ENCODE measurements at places on chromosomes 11 and 22.

- DNase-seq, result no peak
Observed at GRCh38 chr22:44442851-44443595, 55.0 kb downstream of the RTL6 start.

DNA sequence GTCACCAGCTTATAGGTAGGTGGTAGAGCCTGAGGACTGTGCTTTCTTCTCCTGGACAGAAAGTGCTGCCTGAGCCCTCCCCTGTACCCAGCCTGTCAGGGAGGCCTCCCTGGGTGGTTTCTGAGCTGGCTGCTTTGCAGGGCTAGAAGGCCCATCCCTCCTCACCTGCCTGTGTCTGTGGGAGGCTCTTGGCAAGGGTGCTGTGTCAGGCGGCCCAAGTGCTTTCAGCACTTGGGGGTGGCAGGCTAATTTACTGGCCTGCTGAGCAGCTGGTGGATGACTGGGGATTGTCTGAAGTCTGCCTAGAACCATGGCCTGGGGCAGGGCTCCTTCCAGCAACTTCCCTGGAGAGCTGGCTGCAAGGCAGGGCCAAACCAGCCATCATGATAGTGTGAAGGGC lies 139.0 kb upstream of the NAV2 start:
- no peak for DNase-seq

DNA sequence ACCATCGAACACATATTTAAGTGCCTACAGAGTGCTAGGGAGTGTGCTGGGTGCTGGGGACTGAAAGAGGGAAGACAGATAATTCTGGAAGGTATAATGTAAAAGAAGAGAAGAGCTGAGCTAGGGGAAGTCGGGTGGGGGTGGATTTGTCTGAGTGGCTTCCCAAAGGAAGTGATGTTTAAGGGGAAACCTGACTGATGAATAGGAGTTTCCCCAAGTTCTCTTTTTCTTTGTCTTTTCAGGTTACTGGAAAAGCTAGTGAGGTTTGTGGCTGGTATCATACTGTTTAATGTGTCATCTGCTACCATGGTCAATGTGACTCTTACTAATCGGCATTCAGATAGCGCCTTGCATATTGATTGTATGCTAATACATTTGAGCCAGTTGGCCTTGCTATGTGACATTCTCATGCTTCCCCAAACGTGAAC lies 151.6 kb upstream of the MTMR2 start:
- no peak for DNase-seq

DNA sequence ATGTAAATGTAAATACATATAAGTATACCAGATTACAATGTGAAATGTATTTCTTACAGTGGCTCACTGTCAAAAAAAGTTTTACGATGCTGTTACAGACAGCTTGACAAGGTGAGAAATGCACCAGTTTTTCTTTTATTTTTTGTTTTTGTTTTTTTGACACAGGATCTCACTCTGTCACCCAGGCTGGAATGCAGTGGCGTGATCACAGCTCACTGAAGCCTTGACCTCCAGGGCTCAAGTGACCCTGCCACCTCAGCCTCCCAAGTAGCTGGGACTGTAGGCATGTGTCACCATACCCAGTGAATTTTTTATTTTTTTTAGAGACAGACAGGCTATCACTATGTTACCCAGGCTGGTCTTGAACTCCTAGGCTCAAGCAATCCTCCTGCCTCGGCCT lies 9.2 kb downstream of the CCDC73 start:
- DNase-seq, result no peak

GRCh38 chr11:129041611-129042018 lies 98.9 kb upstream of the TP53AIP1 start:
- DNase-seq, result no peak

- DNase-seq, result no peak
Observed at GRCh38 chr11:20102397-20102796, 57.9 kb downstream of the DBX1 start.

DNA sequence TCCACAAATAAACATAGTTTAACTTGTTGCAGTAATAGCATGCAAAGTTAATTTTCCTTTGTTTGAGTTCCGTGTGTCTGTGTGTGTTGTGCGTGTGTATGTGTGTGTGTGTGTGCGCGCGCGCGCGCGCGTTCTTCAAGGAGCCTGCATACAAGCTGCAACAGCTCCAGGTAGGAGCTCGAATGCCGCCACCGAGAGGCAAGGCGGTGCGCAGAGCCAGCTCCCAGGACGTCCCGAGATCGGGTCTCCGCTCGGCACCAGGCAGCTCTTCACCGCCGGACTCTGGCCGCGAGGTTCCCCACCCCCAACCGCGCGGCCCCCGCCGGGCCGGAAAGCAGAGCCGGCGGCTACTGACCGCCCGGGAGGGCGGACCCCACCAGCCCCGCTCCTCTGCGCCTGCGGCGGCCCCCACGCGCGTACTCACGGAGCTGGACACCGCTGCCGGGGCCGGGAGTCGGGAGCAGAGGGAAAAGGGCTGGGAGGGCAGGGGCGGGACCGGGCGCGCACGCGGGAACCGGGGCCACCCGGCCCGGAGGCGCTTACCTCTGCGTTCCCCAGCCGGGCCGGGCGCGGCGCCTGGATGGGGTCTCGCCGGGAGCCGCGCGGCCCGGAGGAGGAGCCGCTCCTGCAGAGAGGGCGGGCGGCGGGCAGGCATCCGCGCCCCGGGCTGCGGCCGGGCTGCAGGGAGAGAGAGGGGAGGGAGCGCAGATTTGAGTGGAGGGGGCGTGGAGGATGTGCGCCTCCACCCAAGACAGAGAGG lies 40.4 kb upstream of the AKIP1 start:
- DNase-seq, result no peak

DNA sequence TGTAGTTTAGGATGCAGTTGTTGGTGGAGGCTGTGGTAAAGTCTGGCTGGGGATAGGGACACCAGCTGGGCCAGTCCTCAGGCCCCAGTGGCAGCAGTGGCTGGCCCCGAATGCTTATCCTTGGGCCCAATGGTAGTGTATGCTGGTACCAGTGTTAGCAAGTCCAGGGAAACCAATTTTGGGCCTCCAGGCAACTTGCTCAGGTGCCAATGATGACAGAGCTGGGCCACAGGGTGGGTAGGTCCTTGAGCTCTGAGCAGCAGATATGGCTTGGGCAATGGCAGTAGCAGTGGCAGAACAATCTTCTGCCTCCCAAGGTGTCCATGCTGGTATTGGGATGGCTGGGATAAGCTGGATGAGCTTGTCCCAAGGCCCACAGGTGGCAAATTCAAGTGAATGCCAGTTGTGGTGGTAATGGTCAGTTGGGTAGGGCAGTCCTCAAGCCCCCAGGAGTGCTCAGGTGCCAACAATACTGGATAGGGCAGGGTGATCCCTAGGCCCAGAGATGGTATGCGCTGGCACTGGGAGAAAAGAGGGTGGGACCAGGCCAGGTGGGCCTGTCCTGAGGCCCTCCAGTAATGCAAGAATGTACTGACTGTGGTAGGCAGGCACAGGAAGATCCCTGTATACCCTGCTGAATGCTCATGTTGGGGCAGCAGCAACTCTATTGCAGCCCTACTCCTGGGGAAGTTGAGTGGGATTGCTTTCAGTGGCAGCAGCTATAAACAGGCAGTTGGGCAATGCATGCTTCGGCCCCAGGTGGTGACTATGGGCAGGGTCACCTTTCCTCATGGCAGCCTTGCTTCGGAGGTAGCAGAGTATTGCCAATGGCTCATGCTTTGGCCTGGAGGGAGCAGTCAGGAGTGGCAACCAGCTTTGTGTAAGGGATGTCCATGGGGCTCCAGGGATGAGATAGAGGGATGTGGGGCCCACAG lies 54.7 kb downstream of the KCNQ1OT1 start:
- no peak for DNase-seq

GRCh38 chr11:97742717-97743116 lies 1278.0 kb upstream of the CNTN5 start:
- no peak for DNase-seq

DNA sequence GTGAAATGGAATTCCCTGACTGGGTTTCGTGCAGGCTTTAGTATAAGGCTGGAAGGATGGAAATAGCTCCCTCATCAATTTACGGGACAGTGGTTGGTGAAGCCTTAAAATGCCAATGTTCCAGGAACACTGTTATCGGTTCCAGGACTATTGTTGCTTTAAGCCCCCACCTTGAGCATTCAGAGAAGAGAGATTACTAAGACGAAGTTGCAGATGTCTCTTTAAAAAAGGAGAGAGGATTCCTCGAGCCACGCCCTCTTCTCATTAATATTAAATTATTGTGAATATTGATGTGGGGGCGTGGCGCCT lies 195 bp upstream of the CREB3L1 start:
- DNase-seq, result no peak

DNA sequence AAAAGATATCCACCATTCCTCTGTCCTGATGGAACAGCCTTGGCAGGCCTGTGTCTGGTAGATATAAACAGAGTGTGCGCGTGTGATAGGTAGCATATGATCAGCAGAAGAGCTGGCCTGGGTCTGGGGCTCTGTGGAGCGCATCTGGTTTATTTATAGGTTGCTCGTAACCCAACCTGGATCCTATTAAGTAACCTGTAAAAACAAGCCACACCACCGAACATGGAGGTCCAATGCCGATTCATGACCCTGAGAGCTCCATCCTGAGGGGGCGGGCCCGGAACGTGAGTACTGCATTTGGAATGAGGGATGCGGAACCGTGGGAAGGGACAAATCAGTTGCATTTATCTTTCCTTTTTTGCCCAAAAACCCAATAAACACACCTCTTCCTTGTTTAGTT lies 31.9 kb upstream of the APOL5 start:
- DNase-seq, result no peak

GRCh38 chr11:4085575-4085974 lies 9.0 kb upstream of the RRM1 start:
- no peak for DNase-seq

- DNase-seq, result no peak
Observed at GRCh38 chr11:117629146-117629545, 167.9 kb downstream of the DSCAML1 start.

DNA sequence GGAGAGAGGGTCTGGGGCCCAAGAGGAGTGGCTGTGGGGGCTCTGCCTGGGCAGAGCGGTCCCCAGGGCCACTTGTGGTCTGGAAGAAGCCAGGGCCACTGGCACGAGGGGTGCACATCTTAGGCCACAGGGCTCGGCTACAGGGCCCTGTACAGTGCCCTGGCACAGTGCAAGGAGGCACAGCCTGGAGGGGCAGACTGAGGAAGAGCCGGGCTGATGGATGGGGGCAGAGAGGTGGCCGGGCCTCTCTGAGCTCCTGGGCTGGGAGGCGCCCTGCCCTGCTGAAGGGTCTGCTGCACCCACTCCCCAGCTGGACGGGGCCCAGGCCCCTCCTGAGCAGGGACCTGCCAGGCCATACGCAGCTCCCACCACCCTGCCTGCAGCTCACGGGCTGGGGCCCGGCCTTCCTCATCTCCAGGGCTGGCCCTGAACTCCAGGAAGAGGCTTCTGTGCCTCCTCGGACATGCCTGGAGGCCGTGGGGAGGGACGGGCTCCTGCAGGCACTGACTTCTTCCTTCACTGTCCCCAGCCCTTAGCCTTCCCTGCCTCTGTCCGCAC lies 123.5 kb downstream of the CACNA1I start:
- DNase-seq, result no peak

GRCh38 chr11:32379719-32380118 lies 55.6 kb downstream of the WT1 start:
- DNase-seq, result no peak

DNA sequence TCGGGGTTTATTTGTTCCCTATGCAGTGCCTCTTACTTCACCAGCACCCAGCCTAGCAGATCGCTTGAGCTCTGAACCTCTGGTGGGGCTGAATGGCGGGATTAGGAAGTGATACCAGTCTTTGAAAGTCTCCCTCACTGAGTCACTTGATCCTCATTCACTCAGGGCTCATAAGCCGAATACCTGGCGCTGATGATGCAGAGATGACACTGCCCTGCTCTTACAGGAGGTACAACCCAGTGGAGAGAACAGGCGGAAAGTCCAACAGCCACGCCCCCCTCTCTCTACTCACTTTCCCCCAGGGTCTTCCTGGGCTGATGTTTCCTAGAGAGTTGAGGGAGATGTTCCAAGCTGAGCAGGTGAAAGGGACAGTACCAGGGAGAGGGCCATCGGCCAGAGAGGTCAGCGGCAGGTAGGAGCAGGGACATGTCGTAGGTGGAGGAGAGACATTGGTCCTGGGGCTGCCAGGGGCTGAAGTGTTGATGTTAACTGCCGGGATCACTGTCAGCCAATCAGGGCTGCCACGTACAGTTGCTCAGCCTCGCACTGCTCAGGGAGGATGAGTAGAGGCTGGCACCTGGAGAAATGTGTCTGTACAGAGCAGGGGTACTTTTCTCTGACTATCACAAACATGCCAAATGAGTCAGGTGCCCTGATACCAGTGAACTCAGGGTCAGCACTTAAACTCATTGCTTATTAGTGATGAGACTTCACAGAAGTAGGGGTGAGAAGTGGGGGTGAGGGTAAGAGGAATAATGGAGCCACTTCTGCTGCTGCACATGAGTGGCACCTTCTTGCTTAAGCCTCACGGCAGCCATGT lies 9.9 kb upstream of the APOBEC3A start:
- no peak for DNase-seq

DNA sequence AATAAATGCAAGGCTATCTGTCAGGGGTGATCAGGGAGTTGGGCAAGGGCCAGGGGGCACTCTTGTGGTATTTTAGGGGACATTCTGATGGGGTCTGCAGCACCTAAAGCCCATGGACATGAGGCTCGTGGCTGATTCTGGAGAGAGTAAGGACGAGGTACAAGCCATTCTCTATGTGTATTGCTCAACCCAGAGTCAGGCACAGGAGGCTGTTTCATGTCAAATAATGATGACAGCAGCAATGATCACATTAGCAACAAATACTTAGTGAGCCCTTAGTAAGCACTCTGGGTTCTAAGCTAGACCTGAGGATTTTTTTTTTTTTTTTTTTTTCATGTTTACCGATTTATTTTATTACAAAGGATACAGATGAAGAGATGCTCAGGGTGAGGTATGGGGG lies 83.5 kb upstream of the THY1 start:
- no peak for DNase-seq

- DNase-seq, result no peak
Observed at GRCh38 chr11:17845431-17845881, 110.9 kb downstream of the KCNC1 start.

DNA sequence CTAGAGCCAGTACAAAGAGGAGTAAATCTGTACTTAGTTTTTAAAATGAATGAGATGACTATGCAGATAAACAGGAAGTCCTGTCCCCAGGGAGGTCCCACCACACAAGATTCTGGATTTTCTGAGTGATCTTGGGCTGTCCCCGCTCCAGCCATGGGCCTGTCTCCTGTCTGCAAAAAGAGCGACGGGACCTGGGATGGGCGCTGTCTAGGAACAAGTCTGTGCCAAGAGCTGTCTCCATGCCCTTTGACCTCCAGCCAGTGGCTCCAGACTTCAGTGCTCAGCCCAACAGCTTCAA lies 6.0 kb downstream of the CSNK1E start:
- DNase-seq, result no peak

DNA sequence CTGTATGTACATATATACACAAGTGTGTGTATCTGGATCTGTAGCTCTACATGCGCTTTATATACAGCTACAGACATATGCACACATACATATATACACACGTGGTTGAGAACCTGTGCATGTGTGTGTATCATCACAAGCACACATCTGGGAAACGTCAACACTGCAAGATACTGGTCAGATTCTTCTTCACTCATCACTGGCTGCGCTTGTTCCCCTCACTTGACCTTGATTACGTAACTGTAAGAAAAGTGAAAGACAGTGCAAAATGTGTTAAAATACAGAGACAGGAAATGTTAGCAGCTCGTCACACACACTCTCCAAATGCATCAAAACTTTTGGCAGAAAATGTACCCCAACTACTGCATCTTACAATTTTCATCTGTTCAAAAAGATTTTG lies 51.9 kb upstream of the MN1 start:
- no peak for DNase-seq
